ENCODE measurements at places on chromosomes 5 and 9.
A peak's percentile ranks its signal among the peaks of the same experiment; 100 is the strongest.

DNA sequence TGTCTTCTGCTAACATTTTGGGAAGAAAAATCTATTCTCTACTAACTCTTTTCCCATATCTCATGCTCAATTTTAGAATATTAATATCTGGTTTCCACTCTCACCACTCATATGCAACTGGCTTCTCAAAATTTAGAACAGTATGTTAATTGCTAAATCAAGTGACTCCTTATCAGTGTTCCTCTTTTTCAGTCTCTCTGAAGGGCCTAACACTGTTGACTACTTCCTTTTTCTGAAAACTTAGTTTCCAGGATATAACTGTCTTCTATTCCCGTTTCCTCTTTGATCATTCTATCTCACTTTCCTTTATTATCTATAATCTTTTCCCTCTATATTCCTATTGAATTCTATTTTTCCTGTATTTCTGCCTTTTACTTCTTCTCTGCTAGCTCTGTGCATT, 1717.2 kb upstream of the C9orf72 start:
- no peak for DNase-seq

DNA sequence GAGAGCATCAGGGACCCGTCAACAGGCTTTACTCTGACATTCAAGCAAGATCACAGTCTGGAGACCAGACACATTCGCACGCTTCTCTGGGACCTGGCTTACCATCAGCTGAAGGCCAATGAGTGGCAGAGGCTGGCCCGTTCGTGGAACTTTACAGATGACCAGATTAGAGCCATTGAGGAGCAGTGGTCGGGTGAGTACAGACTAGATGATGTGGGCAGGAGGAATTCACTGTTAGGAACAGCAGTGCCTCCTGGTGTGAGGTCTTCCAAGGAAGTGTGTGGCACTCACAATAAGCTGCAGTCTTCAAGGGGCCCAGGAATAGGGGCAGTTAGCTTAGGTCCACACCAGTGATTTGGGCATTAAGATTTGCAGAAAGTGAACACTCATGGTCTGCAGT, 50.4 kb downstream of the POC5 start:
- no peak for DNase-seq

DNA sequence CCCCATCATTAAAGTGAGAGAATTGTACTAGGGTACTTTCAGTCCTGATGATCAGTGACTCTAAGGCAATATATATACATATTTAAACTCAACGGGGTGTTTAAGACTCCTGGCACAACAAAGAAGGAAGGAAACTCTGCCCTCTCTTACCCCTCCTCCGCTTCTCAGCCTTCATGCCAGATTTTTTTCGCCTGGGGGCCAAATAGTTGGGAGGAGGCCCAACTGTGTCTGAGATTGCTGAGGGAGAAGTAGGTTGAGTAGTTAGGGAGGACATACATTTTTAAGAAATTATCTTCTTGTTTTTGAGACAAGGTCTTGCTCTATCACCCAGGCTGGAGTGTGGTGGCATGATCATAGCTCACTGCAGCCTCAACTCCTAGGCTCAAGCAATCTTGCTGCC, 127.7 kb upstream of the SHB start:
- no peak for DNase-seq

DNA sequence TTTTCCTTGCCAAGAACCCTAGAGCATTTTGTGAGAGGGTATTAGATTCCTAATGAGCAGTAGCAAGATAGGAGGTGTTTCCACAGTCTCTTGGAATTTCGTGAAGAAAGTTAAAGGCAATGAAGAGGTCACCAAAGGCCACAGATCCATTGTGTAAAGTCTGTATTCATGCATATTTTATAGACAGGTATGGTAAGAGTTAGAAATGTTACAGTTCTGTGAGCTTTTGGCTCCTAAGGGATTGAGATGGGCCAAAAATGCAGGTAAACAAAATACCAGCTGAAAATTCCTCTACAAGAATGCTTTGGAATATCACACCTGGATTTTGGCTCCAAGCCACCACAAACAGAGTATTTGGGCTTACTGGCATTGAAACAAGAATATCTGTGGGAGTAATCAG, 47.4 kb upstream of the FST start:
- DNase-seq: no peak

DNA sequence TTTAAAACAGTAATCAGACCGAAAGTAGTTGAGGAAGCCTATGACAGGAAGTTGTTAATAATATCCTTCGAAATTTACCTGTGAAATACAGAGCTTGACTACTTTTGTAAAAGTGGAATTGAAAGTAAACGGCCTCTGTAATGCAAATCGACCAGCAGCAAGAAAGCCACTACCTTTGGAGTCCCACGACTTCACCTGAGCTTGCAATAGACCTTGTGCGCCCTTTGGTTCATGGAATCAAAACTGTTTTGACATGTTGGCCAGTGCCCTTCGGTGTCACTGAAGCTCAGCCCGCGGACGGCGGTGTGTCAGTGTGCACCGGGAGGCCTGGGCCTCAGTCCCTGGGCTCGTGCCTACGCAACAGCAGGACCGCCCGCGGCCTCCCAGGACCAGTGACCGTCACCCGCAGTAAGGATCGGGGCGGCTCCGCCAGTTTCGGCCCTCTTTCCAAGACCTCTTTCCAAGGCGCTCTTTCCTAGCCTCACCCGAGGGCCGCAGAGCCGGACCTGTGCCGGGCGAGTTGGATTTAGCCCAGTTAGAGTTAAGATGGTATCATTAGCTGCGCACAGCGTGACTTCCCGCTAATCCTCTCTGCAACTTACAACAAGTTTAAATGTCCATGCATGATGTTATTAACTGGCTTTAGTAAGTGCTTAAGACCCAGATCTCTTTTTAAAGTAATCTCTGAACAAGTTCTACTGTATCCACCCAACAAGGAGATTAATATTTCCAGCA, 223.3 kb downstream of the MEF2C start:
- DNase-seq: no peak

GRCh38 chr5:180599590-180599914, 8.3 kb upstream of the SCGB3A1 start:
- DNase-seq: no peak

- no peak for DNase-seq
Measured at GRCh38 chr5:170159101-170159698, 53.5 kb downstream of the FOXI1 start.

GRCh38 chr5:136094189-136094912, 38.3 kb upstream of the SMAD5 start:
- DNase-seq: no peak

DNA sequence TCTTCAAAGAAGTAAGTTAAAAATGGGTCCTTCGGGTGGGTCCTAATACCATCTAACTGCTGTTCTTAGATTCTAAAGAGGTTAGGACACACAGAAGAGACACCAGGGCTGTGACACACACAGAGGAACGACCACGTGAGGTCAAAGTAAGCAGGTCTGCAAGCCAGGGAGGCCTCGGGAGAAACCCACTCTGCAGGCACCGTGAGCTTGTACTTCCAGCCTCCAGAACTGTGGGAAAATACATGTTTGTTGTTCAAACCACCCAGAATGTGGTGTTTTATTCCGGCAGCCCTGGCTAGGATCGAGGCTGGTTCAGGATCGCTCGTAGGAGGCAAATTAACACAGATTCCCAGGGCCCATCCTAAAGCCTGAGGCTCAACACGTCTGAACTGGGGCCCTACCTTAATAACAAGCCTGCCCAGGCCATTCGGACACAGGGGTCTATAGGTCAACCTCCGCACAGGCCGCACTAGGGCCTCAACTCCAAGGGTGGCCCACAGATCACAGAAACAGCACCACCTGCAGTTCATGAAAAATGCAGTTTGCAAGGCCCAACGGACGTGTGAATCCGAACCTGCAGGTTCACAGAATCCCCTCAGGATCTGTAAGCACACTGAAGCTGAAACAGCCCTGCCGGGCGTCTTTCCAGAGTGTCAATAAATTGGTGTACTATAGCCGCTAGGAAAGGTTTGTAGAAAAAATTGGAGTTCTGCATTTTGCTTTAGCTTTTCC, 7.1 kb downstream of the MED10 start:
- DNase-seq: peak; percentile 30

- DNase-seq: no peak
Measured at GRCh38 chr9:700365-701282, 140.9 kb upstream of the DMRT1 start.

DNA sequence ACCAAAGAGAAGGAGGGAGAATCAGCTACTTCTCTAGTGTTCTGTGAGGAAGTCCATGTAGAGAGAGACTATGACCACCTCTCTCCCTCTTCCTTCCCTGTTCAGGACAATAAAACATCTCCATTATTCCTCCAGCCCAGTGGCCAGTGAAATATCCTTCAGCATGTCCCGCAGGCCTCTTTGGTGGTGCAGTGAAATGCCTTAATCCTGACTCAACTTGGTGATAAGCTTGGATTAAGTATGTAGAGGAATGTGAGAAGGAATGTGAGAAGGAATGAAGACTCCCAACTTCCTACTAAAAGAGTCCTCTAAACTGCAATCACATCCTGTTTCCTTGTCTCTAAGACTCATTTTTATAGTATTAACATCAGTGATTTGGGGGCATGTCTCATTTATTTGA, 167.3 kb downstream of the TRPM3 start:
- no peak for DNase-seq

DNA sequence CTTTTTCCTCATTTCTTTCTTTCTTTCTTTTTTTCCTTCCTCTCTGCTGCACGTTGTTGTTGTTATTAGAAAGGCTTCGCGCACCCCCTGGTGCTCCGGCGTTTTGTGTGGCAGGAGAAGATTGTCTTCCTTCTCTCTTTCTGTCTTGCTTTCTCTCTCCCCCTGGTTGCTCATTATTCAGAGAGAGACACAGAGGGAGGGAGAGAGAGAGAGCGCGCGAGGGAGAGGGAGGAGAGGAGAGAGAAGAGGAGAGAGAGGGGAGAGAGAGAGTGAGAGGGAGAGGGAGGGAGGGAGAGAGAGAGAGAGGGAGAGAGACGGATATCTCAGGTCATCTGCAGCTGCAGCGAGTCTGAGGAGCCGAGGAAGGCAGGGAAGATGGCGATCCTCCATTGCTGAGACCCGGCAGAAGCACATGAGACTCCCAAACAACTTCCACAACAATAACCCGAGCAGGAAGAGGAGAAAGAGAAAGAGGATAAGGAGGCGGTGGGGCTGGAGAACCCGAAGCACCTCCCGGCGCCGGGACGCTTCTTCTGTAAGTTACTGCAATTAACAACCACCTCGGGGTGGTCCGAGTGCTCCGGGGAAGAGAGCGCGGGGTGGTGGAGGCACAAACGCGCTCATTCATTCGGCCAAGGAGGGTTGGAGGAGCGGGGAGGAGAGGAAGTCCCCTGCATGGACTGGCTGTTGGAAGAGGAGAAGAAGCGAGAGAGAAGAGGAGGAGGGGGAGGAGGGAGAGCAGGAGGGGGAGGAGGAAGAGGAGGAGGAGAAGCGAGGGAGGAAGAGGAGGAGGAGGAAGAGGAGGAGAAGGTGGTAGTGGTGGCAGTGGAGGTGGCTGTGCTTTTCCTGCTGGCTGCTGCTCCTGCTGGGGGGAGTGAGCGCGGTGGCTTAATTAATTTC, at the start of gene ZNF462:
ZNF462 (plus strand) TSS at position 346 of the 900 bp plus-strand sequence. CDS start 60,218 bp downstream, outside the sequence.
- peak; percentile 82 for DNase-seq

- DNase-seq: no peak
Measured at GRCh38 chr9:127344368-127345000, 52.5 kb upstream of the SLC2A8 start.

- DNase-seq: no peak
Measured at GRCh38 chr5:154157483-154158378, 32.8 kb upstream of the GALNT10 start.

- no peak for DNase-seq
Measured at GRCh38 chr9:19028835-19029451, 4.1 kb downstream of the SAXO1 start.

DNA sequence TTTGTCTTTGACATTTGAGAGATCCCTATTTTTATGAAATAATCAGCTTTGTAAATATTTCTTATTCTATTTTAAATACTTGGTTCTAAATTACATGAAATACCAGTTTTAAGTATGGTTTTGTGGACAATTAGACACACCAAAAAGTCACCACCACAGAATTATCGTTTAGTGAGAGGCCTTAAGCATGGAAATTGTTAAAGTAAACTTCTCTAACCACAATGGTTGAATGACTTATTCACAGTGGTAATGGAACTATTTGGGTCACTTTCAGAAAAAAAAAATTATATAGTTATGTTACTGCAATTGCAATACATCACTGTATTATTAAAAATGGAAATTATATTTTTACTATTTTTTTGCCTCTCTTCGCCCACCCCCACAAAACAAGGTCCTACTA, 1252.5 kb downstream of the EFNA5 start:
- DNase-seq: no peak

DNA sequence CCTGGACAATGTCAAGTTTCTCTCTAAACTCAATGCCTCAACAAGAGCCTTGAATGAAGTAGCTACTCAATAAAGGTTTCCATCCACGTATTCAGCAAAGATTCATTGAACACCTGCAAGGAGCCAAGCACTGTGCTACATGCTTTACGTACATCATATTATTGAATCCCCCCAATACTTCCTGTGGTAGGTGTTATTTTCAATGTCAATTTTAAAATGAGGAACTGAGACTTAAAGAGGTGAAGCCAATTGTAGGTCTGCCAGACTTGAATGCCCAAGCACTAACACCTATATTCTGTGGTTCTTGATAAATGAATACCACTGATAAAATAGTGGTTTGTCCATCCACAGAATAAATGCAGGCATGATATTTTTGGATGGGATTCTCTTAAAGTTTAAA, 162.3 kb downstream of the DRD1 start:
- no peak for DNase-seq

- DNase-seq: no peak
Measured at GRCh38 chr9:79023134-79023580, 548.6 kb upstream of the TLE4 start.

- DNase-seq: no peak
Measured at GRCh38 chr5:53095217-53095616, 14.3 kb downstream of the MOCS2 start.

GRCh38 chr5:160479926-160480325, 58.3 kb downstream of the PTTG1 start:
- DNase-seq: no peak

DNA sequence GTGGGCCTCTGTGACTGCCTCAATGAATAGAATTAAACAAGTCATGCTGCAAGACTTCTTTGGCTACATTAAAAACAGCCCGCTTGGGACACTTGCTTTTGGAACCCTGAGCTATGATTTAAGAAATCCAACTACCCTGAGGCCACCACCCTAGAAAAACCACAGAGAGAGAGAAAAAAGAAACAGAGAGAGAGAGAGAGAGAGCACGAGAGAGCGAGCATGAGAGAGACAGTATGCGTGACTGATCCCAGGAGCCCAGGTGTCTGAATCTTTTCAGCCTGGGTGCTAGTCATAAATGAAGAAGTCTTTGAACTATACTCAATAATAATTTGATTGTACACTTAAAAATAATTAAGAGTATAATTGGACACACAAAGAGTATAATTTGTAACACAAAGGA, 123.1 kb upstream of the FREM1 start:
- DNase-seq: no peak
